GM04504 (cell line): ENCODE measurements at places on chromosomes 13 and 19.

DNA sequence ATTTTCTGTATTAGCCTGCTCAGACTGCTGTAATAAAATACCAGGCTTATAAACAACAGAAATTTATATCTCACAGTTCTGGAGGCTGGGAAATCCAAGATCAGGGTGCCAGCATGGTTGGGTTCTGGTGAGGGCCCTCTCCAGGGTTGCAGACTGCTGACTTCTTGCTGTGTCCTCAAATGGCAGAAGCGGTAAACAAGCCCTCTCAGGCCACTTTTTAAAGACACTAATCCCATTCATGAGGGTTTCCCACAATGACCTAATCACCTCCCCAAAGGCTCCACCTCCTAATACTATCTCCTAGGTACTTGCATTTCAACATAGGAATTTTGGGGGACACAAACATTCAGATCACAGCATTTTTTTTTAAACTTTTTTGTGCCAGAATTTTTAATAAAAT, 159.3 kb downstream of the PDS5B start:
- DNase-seq = no peak

DNA sequence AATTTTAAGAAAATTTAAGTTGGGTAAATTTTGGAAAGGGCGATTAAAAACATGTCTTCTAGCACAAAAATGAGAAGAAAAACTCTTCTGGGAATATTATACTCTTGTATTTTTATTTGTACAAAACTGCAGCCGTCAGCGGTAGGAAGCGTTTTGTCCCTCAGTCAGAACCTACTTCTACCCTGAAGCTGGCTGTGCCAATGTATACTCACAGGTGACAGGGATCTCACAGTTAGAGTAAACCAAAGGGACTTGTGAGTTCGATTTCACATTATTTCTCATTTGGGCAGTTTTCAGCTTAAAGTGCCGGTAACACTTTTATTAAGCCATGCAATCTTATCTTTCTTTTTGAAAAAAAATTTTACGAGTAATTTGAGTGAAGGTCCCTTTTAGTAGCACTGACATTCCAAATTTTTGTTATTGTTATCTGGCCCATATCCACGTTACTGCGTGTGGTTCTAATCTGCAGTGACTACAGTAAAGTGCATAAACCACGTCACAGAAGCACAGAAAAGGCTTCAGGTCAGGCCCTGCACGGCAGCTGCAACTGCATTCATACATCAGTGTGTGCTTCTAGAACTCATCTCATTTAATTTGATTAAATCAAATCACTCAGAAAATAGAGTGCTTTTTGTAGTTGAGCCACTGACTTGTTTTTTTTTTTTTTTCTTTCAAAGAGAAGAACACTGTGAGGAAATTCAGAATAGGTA, 387.3 kb downstream of the LIG4 start:
- DNase-seq = no peak

GRCh38 chr19:8501981-8502380, 459 bp downstream of the PRAM1 start:
- DNase-seq = no peak

DNA sequence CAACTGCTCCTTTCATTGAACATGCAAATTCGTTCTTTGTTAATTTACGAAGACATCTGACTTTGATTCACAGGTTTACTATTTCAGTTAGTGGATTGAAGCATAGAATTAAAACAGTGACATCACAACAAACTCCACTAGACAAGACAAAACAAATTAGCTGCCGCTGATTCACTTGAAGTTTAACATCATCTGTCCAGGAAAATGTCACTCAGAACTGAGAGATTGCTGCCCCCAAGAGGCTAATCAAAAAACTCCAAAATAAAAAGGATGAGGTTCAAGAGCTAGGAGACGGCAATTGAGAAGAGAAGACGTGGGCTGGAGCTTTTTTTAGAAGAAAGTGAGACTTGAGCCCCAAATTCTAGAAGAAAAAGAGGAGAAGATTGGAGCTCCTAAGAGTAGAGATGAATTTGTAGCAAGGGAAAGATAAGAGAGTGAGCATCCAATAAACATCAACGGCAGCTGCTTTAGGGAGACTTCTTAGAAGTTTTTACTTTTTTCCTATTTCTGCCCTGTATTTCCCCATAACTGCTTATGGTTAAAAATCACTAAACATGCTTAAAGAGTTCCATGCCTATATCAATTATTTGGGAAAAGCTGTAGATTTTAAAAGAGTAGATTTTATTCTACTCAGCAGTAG, 40.8 kb upstream of the TPP2 start:
- DNase-seq = peak; percentile 10

- DNase-seq = no peak
Observed at GRCh38 chr19:33248954-33249613, 23.4 kb upstream of the SLC7A10 start.

DNA sequence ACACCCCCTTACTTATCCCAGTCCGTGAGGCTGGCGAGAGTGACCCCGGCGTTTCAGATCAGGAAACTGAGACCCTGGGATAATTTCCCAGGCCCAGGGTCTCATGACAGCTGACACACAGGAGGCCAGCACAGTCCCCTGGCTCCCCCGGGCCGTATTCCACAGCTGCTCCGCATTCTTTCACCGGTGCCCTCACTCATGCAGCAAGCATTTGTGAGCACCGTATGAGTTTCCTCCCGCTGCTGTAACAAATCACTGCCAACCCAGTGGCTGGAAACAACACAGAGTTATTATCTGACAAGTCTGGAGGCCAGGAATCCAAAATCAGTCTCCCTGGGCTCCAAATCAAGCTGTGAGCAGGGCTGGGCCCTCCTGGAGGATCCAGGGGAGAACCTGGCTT, 21.3 kb downstream of the GADD45B start:
- DNase-seq = no peak

DNA sequence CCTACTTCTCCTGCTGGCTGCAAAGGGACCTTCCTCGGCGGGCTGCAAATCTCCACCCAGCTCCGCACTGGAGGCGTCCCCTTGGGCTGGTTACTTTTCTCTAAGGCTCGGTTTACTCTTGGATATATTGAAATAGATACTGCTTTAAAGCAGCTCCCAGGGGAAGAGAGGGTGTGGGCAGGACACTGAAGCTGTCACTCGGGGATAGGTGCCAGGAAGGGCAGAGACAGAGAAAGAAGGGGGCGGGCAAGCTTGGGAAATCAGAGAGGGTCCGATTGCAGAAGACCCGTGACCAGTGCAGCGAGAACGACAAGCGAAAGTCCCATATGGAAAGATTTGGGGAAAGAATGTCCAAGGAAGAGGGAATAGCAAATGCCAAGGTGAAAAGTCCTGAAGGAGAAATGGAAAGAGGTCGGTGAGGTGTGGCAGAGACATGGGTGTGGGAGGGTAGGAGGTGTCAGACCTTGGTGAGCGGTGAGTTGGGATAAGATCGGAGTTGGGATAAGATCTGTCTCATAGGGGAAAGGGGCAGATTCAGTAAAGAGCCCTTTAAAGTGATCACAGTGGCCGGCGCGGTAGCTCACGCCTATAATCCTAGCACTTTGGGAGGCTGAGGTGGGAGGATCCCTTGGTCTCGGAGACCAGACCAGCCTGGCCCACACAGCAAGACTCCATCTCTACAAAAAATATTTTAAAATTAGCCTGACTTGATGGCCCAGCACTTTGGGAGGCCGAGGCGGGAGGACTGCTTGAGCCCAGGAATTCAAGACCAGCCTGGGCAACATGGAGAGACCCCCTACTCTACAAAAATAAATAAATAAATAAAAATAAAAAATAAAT, 618 bp downstream of the THSD8 start:
- no peak for DNase-seq

DNA sequence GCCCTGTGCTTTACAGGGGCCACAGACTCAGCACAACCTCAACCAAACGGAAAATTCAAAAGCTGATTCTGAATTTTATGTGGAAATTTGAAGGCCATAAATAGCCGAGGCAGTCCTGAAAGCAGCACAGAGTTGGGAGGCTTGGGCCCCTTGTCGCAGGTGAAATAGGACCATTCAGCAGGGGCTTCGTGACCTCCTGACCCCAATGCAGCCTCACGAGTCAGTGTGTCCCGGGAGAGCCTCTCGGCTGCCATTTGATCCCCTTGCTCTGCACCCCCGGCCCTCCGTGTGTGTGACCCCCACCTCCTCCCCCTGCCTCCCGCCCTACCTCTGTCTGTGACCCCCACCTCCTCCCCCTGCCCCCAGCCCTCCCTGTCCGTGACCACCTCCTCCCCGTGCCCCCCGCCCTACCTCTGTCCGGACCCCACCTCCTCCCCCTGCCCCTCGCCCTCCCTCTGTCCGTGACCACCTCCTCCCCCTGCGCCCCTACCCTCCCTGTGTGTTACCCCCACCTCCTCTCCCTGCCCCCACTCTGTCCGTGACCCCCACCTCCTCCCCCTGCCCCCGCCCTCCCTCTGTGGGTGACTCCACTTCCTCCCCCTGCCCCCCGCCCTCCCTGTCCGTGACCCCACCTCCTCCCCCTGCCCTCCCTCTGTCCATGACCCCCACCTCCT, 41.7 kb upstream of the TFDP1 start:
- DNase-seq = no peak

- peak; percentile 54 for DNase-seq
Observed at GRCh38 chr13:45280751-45281634, 60.0 kb downstream of the TPT1 start.

DNA sequence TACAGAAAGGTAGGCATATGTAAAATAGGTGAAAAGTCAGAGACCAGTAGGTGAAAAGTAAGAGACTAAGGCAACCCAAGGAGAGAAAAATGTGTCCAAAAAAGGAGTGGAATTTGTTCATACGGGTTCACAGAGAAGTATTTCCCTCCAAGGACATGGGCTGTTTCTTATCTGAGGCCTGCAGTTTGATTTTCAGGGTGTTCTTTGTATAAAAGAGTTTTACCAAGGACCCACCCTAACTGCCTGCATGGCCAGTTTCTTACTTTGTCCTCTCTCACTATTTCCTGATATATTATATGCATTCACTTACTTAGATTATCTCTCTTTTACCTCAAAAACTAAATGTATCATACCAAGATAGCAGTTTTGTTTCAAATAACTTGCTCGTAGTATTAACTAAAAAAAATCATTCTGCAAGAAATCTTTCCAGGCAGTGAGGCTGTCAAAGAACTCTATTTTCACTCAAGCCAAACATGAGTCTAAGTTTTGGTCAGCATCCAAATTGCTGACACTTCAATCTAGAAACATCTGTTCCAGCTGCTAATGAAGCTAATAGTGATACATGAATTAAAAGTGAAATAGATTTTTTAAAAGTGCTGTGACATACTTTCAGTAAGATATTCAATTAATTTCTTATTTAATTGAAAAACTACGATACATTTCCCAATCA, 141.4 kb upstream of the SGCG start:
- no peak for DNase-seq

- no peak for DNase-seq
Observed at GRCh38 chr13:29125191-29125933, 305.2 kb downstream of the MTUS2 start.

- DNase-seq = no peak
Observed at GRCh38 chr13:44936246-44936645, 53.0 kb downstream of the NUFIP1 start.

DNA sequence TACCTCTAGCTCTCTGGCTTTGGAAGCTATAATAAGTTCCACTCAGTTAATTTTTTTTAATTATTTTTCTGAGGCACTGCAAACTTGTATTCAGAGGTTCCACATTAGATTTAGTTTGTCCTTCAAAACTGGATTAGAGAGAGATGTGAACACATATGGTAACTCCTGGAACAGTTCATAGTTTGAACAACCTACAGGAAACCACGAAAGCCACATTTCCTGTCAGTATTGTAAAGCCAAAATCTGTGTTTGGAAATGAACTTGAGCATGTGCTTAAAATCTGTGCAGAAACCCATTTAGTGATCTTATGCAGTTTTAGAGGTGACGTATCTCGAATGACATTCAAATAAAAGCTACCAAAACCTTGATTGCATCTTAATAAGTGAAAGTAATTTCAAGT, 1952.0 kb downstream of the OLFM4 start:
- no peak for DNase-seq

DNA sequence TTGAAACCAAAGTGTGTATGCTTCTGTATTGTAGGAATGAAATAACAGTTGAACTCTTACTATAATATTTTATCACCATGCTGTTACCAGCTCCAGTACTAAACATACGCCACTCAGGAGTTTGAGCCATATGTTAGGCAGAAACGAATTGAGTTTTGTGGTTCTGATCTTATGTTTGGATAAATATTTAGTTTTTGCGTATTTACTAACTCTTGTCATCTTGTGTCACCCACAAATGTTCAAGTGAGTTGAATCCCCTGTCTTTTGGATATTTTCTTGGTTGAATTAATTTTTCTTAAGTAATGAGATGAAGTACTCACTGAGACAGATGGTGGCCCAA, 1.5 kb downstream of the FNDC3A start:
- no peak for DNase-seq
